ENCODE measurements at places on chromosomes 4 and X. TPM values are rescaled to one million over a fixed set of nuclear protein-coding genes. Genes with fewer than 3 reads are reported as not detected.

GRCh38 chrX:69222103-69223090, 57.1 kb upstream of the PJA1 start:
- DNase-seq: peak; percentile 92

GRCh38 chr4:41571422-41571821, 33.5 kb downstream of the LIMCH1 start:
- DNase-seq: no peak

GRCh38 chrX:57929373-57929772, 19.1 kb upstream of the ZXDA start:
- DNase-seq: peak; percentile 18

DNA sequence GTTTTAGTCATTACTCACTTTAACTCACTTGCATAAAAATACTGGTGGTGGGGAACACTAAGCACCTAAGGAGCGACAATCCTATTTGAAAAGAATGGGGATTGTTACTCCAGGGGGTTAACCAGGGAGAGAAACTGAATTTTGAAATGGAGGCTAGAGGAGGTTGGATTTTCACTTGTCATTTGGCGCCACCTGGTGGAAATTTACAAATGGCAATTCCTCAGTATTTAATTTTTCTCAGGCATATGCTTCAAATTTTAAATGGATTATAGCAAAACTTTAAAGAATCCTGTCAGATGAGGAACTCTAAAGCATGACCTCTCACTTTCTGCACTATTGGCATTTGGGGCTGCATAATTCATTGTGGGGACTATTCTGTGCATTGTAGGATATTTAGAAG, 2.7 kb upstream of the GEMIN8 start:
- peak; percentile 57 for DNase-seq

GRCh38 chr4:124104628-124105027, 607.9 kb downstream of the ANKRD50 start:
- no peak for DNase-seq

DNA sequence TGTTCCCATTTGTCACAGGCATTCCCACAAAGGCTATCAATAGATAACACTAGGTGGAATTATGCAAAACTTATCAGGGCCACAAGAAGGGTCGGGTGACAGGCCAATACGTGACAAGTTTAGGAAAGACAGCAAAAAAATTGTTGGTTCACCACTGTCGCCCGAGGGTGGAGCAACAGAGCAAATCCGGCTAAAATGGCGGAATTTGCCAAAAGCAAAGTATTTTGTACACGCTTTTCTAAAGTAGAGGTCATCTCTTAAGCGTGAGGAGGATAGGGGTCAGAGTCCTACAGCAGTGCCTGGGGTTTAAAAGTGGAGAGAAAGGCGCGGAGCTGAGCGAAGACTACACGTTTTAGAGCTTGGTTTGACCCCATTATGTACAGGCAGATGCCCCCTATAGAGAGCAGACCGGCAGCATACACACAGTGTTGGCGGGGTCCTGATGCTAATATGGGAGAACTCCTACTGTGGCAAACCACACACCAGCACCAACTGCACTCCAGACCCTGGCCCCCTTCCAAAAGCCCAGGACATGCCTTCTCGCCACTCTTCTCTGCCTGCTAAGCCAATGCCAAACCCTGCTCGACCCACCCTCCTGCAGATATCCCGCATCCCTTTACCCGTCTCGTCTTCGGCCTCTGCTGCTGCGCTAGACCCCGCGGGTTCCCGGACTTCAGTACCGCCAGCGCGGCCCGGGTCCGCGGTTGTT, 733 bp downstream of the CCNA2 start:
- DNase-seq: peak; percentile 52

- no peak for DNase-seq
Observed at GRCh38 chr4:8542776-8543525, 37.2 kb upstream of the GPR78 start.

- no peak for DNase-seq
Observed at GRCh38 chrX:109533631-109534030, 3.0 kb upstream of the NXT2 start.

- DNase-seq: no peak
Observed at GRCh38 chrX:154322890-154323289, 27.3 kb downstream of the TKTL1 start.

- no peak for DNase-seq
Observed at GRCh38 chrX:15619053-15619755, 18.4 kb upstream of the ACE2 start.

DNA sequence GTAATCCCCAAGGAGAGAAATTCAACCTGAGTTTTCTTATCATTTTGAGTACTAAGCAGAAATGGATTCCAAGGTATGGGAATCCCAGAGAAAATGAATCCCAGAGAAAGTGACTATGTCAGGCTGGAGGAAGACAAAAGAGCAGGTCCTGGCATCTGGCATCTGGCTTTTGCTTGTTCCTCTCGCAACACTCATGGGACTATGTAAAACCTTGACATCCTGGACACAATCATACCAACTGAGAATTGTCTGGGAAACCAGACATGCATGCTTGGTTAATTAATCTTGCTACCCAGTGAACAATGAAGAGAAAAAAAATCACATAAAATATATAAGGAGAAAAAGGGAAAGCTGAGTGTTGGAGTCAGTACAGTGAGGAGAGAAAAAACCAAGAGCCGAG, 12.9 kb downstream of the DCAF8L1 start:
- no peak for DNase-seq

GRCh38 chr4:88514557-88515511, 8.7 kb downstream of the PYURF start:
- no peak for DNase-seq

- no peak for DNase-seq
Observed at GRCh38 chrX:12693754-12694153, 97.5 kb upstream of the PRPS2 start.

- peak; percentile 36 for DNase-seq
Observed at GRCh38 chrX:41946989-41947612, 23.7 kb upstream of the CASK start.

DNA sequence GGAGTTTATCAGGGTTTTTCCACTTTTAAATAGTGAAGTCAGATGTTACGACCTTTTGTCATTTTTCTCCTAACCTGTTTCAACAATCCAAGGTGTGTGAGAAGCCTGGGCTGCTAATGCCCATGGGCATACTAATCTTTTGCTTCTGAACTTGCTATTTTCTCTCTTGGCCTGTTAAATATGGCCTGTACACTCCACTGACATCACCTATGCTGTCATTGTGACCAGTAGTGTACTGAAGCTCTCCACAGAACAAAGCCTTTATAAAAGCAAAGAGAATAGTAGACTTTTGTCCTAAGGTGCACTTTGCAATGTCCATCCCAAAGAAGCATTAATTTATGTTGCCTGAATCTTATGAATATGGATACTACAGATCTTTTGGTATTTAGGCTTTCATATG, 1490.5 kb downstream of the STIM2 start:
- DNase-seq: no peak

DNA sequence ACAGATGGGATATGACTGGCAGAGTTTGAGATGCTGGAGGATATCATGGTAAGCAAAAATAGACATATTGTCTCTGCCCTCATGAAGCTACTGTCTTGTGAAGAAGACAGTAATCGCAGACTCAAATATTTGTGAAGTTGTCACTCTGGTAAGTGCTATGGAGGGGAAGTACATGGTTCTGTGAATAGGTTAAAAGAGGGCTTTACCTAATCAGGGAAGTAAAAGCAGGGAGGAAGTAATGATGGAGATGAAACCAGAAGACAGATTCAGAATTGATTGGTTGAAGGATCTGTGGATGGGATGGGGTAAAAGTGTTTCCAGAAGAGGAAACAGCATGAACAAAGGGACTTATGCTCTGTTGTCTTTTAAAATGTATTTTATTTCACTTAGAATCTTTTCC, 19.3 kb upstream of the MAGED1 start:
- DNase-seq: no peak

GRCh38 chr4:36445480-36445879, 164.1 kb downstream of the DTHD1 start:
- DNase-seq: no peak

- DNase-seq: no peak
Observed at GRCh38 chr4:24611575-24611974, 27.2 kb upstream of the DHX15 start.

DNA sequence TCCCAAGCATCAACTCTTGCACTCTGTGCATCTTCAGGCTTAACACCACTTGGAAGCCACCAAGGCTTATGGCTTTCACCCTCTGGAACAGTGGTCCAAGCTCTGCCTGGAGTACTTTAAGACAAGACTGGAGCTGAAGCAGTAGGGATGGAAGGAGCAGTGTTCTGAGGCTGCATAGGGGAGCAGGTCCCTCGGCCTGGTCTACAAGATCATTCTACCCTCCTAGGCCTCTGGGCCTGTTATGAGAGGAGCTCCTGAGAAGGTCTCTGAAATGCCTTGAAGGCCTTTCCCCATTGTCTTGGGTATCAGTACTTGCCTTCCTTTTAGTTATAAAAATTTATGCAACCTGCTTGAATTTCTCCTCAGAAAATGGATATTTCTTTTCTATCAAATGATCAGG, 286.7 kb downstream of the CPXCR1 start:
- DNase-seq: no peak

GRCh38 chrX:118536687-118537461, 41.3 kb downstream of the DOCK11 start:
- peak; percentile 20 for DNase-seq

GRCh38 chr4:86633854-86634253, 39.7 kb downstream of the PTPN13 start:
- no peak for DNase-seq

DNA sequence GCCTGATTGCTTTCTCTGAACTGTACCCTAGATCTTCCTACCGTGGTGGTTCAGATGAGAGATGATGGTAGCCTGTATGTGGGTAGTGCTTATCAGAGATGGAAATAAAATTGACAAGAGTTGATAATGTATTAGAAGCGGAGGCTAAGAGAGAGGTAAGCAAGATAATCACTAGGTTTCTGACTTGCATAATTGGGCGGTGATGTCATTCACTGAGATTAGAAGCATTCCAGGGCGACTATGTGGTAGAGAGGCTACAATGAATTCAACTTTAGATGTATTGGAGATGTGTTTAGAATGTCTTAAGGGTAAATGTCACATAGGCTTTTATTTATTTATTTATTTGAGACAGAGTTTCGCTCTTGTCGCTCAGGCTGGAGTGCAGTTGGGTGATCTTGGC, 415 bp upstream of the TENM3 start:
- no peak for DNase-seq

GRCh38 chrX:13005661-13006473, 31.0 kb downstream of the TMSB4X start:
- no peak for DNase-seq

- no peak for DNase-seq
Observed at GRCh38 chr4:154183264-154183663, 308.3 kb downstream of the DCHS2 start.

GRCh38 chr4:100949350-100949935, 397.9 kb downstream of the PPP3CA start:
- DNase-seq: no peak

- DNase-seq: no peak
Observed at GRCh38 chrX:20515841-20516461, 249.2 kb upstream of the RPS6KA3 start.

GRCh38 chrX:41824551-41824950, 98.8 kb downstream of the CASK start:
- no peak for DNase-seq

DNA sequence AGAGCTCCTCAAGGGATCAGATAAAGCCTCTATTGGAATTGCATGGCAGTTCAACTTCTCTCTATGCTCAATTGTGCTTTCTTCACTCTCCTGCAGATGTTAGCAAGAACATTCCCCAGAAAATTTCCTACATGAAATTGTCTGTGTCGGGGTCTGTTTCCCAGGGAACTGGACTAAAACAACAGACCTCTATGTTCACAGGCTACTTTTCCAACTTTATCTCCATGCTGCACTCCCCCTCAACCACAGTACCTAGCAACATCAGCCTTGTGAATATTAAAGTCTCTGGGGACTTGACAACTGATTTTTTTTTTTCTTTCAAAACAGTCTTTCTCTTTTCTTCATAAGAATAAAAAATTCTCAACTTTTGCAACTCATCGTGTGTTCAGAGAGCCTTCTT, 1470.8 kb upstream of the ADGRL3 start:
- DNase-seq: no peak

- DNase-seq: no peak
Observed at GRCh38 chrX:7085879-7086278, 61.6 kb upstream of the STS start.

- peak; percentile 54 for DNase-seq
Observed at GRCh38 chr4:159608436-159608835, 505.6 kb downstream of the RAPGEF2 start.

DNA sequence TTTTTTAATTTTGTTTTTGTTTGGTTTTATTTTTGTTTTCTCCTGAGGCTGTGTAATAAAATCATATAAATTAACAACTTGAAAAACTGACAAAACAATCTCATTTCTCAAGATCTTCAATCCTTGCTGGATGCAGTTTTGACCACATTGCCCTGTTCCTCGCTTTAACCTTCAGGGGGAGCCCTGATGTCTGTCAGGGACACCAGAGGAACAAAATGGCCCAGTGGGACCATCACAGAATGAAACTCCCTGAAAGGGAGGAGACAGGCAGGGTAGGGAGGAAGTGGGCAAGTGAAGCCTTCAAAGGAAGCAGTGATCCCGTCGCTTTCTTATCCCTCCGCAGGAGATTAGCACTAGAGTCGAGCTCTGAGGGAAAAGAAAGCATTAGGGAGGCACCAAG, 274.9 kb upstream of the LDB2 start:
- DNase-seq: peak; percentile 69

- DNase-seq: no peak
Observed at GRCh38 chr4:160136021-160136420, 1033.1 kb downstream of the RAPGEF2 start.

DNA sequence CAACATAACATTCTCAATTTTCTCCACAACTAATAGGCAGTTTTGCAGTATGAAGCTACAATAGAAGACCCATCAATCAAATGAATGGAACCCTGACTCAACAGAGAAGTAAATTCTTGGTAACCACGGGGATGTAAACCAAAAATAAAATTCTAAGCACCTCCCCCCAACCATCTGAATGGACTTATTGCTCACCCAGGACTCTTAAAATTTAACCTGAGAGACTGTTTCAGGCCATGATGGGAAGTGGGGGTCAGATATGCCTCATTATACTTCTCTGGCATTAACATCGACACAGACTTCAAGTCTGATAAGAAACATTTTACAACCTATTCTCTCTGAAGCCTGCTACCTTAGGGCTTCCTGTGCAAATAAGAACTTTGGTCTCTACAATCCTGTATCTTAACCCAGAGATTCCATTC, 620.9 kb downstream of the TLL1 start:
- DNase-seq: no peak

HSFX2 gene
- total RNA-seq: 0.77 TPM

NKAP gene
- total RNA-seq: 6.5 TPM

CLNK gene
- not detected for total RNA-seq

REELD1 gene
- 0.06 TPM for total RNA-seq

GAK gene
- total RNA-seq: 27.6 TPM

ZAR1 gene
- not detected for total RNA-seq

BEX3 gene
- total RNA-seq: 392 TPM

HHIP gene
- not detected for total RNA-seq

ODAPH gene
- not detected for total RNA-seq

POU4F2 gene
- not detected for total RNA-seq

XAGE1A gene
- total RNA-seq: not detected

SLC10A7 gene
- total RNA-seq: 5.0 TPM

DHX15 gene
- total RNA-seq: 275 TPM

SPACA5B gene
- total RNA-seq: not detected

KCND1 gene
- 0.39 TPM for total RNA-seq

RHOXF2 gene
- total RNA-seq: not detected

All from neural progenitor cell (in vitro differentiated cells).